Nephron progenitor cell (in vitro differentiated cells): ENCODE measurements at places on chromosomes 12 and 14.

DNA sequence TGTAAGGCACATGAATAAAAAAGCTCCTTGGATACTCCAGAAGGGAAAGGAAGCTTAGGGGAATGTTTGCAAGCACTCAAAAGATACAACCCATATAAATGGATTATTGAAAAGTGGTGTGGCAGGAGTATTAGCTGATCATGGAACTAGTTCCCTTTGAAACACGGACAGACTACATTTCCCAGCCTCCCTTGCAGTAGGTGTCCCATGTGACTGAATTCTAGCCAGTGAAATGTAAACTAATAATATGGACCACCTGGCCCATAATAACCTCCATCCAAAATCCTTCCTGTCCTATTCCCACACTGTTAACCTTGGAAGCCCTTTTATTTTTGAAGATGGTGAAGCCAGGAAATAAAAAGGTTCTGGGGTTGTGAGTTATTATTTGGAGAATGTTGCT is 242.3 kb downstream of the SUDS3 start:
- DNase-seq, result no peak

DNA sequence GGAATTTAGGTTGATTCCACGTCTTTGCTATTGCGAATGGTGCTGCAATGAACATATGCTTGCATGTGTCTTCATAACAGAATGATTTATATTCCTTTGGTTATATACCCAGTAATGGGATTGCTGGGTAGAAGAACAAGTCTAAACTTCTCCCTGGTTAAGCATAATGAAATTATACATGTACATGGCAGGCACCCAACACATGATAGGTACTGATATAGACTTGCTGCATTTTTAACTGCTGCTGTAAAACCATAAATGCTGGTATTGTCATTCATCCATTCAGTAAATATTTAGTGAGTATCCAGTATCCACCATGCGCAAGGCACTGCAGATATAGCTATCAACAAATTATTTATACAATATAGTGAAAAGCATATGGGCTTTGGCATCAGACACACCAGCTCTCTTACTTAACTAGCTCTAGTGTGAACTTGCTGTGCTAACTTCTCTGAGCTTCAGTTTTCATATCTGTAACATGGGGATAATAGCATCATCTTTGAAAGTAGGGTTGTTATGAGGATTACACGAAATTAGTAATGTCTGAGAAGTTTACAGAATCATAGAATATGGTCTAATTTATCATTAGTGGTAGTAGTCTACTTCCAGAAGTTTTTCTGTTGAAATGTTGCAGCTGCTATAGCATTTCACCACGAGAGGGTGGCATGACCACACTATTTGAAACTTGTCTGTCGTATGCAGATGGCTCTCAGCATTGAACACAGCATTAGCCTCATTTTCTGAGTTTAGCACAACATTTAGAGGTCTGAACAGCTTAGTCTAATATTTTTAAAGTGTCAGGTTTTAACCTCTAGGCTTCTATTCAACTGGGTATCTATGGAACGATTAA is 32.0 kb upstream of the SEL1L start:
- DNase-seq, result peak; percentile 38

GRCh38 chr12:24728366-24728765 is 220.5 kb downstream of the BCAT1 start:
- no peak for DNase-seq

DNA sequence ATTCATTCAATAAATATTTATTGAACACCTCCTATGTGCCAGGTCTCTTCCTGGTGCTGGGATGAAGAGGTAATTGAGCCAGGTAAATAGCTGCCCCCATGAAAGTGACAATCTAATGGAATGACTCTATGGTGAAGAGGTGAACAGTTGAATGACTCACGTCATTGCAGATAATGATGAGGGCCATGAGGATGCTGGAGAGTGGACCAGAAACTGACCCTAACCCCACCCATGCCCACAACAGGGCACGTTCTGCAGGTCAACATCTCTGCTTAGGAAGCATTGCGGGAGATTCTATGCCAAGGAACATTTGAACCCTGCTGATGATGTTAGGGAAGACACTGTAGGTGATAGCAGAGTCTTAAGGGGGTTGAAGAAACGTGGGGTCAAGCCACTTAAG is 788.9 kb upstream of the TBX3 start:
- DNase-seq, result no peak

- DNase-seq, result no peak
Measured at GRCh38 chr14:88004506-88005036, 364 bp upstream of the GPR65 start.

DNA sequence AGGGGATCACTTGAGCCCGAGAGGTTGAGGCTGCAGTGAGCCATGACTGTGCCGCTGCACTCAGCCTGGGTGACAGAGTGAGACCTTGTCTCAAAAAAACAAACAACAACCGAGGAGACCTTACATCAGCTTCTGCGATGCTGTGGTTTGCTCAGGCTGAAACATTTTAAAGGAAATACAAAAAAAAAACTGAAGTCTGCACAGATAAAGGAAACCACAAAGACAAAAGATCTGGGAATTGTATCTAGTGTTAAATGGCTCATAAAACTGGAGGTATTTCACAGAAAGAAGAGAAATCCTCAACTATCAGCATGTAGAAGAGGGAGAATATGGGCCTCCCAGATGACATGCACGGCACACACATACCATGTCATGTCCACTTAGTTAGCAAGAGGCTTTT is 60.3 kb upstream of the VPS33A start:
- no peak for DNase-seq

DNA sequence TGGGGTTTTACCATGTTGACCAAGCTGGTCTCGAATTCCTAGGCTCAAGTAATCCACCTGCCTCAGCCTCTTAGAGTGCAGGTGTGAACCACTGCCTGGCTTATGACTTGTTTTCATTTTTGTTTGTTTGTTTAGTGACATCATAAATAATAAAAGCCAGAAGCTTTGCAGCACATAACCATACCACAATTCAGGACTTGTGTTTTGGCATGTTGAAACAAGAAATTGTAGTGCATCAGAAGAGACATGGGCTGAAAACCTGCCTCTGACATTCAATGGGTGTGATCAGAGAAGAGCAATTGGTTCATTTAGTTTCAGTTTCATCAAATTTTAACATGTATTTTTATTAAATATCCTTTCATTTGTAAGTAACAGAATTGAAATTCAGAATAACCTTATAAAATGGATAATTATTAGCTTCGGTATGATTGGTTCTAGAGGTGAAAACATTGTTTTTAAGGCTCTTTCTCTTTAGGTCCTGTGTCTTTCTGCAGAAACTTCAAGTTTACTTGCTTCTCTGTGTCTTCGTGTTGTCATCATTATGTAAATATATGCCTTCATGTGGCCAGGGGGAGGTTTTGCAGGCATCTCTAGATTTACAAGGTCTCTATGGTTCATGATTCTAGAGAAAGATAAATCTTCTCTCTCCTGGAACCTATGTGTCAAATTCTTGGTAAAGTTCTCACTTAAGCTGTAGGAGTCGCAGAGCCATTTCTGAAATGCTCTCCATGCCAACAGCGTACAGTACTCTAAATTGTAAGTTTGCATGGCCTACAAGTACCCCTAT is 312.0 kb downstream of the KCNC2 start:
- DNase-seq, result no peak

GRCh38 chr12:77686760-77687159 is 143.9 kb upstream of the NAV3 start:
- DNase-seq, result no peak

- DNase-seq, result no peak
Measured at GRCh38 chr12:45575417-45575816, 154.1 kb upstream of the ARID2 start.

GRCh38 chr14:59407246-59408010 is 57.8 kb downstream of the GPR135 start:
- DNase-seq, result no peak

- DNase-seq, result no peak
Measured at GRCh38 chr14:81224222-81224621, 3.5 kb upstream of the GTF2A1 start.

DNA sequence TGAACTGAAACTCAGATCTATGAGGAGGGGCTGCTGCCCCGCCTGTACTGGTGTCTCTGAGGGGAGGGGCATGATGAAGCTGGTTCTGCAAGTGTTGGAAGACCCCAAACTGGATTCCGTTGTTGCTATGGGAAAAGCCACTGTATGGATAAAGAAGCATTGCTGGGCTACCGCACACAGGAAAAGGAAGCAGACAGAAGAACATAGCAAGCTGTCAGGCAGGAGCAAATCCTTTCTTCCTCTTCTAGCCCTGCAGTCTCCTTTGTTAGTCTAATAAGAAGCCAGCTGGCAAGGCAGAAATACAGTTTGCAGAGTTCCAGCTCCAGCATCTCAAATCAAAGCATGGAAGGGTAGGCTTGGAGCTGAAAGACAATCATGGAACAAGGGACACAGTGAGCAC is 26.3 kb upstream of the NR1H4 start:
- no peak for DNase-seq

DNA sequence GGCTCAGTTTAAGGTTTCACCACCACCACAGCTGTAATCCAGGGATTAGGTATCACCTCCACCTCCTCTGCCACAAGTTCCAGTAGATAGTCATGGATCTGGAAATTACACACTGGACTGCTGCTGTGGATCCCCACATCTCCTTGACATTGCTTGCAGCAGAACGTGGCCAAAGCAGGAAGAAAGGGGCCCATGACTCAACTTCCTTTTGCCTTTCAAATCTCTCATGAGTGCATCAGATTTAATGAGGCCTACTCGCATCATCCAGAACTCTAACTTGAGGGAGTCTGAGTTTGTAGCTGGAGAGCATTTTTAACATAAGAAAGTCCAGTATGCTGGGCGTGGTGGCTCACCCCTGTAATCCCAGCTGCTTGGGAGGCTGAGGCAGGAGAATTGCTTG is 29.2 kb upstream of the TMED10 start:
- DNase-seq, result no peak

- no peak for DNase-seq
Measured at GRCh38 chr14:105806568-105806967, 280.2 kb downstream of the TMEM121 start.

GRCh38 chr12:124160097-124160756 is 134.7 kb upstream of the RFLNA start:
- no peak for DNase-seq

- DNase-seq, result no peak
Measured at GRCh38 chr14:53519137-53519536, 366.0 kb upstream of the DDHD1 start.

- DNase-seq, result no peak
Measured at GRCh38 chr12:10165421-10165820, 6.5 kb downstream of the OLR1 start.

DNA sequence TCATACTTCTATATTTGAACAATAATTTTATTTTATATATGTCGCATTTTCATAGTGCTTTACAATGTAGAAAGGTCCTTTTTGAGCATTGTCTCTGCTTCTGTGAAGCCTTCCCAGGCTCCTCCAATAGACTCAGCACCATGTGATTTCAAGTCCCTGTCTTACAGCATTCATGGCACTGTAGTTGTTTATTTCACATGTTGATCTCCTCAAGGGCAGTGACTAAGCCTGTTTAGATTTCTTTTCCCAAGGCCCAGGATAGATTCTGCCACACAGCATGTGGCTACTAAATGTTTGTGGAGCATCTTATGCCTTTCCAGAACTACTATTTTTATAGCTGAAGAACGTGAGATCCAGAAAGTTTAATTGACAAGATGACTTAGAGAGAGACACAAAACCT is 391.7 kb downstream of the TMEM117 start:
- DNase-seq, result no peak

- no peak for DNase-seq
Measured at GRCh38 chr12:28051516-28052354, 79.2 kb upstream of the PTHLH start.

GRCh38 chr14:70359076-70359424 is 433 bp downstream of the COX16 start:
- DNase-seq, result no peak

GRCh38 chr14:32667287-32667686 is 271.4 kb upstream of the NPAS3 start:
- DNase-seq, result no peak

DNA sequence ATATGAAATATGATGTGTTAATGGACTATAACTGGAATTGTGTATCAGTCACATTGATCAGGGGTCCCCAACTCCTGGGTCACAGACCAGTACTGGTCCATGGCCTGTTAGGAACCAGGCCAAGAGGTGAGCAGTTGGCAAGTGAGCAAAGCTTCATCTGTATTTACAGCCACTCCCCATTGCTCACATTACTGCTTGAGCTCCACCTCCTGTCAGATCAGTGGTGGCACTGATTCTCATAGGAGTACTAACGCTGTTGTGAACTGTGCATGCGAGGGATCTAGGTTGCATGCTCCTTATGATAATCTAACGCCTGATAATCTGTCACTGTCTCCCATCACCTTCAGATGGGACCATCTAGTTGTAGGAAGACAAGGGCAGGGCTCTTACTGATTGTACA is 72.3 kb downstream of the CDK17 start:
- DNase-seq, result no peak
